ENCODE measurements at places on chromosomes 11 and 22.
A peak's percentile ranks its signal among the peaks of the same experiment; 100 is the strongest.

DNA sequence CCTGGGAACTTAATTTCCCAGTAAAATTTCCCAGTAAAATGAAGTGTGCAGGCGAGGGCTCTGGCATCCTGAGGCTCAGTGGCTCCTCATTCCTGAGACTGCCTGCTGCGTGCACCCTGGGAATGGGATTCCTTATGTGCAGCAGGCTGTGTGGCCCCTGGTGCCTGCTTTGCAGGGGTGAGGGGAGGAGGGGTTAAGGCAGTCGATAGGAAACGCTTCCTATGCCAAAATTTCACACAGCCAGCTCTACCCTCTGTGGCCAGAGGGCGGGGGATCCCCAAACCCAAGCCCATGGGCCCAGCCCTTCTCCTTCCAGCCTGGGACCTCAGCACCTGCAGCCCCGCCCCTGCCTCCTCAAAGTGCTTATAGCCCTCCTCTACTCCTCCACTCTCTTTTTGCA lies 12.1 kb upstream of the BAIAP2L2 start:
- DNase-seq: no peak

GRCh38 chr11:65899356-65900124 lies 648 bp downstream of the FOSL1 start:
- no peak for DNase-seq

DNA sequence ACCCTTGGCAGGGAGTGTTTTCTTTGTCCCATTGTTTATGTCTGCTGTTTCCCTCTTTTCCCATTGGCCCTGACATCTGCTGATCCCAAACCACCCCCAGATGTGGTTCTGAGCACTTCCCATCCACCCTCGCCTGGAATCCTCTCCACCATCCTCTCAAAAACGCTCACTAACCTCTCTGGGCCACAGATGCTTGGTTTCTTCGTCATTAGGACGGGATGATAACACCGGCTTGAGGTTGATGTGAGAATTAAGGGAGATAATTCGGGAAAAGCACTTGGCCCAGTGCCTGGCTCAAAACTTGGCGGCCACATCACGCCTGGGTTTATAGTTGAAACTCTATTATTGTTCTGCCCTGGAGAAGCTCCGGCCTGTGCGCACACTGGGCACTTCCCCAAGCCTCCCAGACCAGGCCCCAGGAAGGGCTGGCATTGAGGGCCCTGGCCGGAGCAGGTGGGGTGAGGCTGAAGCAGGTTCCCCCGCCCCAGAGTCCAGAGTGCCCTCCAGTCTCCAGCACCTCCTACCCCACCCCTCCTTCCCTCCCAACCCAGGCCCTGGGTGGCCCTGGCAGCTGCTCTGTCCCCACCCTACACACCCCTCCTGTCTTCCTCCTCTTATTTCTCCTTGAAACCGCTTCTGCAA lies 63.7 kb downstream of the CYTH4 start:
- peak; percentile 72 for DNase-seq

GRCh38 chr11:18367431-18367830 lies 26.9 kb upstream of the LDHA start:
- DNase-seq: no peak

GRCh38 chr11:59659981-59660380 lies 8.9 kb downstream of the PATL1 start:
- no peak for DNase-seq

DNA sequence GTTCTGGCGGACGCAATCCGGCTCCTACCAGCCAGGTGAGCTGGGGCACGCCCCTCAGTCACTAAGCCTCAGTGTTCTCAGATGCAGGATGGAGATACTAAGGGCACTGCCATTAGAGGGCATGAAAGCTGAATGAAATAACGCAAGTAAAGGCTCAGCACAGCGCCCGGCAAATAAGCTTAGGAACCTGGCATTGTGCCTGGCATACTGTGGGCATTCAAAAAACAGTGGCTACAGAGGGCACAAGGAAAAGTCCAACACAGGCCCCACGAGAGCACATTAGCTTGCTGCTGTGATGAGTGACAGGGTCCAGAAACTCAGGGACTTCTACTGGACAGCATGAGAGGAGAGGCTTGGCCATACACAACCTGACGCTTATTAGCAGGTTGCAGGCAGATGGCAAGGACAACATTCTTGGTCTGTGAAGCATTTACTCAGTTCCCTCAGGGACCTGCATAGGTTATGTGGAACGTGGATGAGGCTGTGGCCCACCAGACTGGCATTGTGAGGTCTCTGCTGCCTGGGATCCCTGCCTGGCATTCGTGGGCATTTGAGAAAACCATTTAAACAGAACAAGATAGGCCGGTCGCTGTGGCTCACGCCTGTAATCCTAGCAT lies 12.2 kb downstream of the TXN2 start:
- no peak for DNase-seq
